ENCODE measurements at places on chromosomes 12 and 14.
A peak's percentile ranks its signal among the peaks of the same experiment; 100 is the strongest.

DNA sequence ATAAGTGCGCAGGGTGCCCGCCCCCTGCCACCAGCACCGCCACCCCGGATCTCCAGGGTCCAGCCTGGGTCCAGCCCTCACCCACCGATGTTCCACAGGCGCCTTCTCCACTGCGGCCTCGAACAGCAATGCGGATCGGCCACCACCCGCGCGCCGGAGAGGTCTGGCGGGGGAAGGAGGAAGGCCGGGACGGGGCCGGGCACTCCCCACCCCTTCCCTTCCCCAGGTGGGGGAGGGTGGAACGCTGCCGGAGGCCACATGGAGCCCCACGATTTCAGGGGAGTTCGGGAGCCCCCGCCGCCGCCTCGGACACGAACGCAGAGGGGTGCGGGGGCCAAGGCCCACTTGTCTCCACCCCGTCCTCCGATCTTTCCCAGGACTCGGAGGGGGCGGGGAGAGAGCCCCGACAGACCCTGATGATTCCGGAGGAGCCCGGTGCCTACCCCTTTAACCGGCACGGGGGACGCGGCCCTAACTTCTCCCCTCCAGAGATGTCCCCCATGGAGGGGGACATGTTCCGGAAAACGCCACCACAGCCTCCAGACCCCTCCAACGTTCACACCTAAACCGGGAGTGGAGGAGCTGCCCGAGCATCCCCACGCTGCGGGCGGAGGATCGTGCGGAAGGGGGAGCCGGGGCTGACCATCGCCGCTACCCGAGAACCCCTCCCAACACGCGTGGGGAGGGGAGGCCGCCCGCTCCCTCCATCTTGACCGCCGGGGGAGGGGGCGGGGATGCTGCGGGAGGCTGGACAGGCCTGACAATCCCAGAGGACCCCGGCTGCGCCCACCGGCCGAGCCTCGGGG is 1.1 kb downstream of the ATXN2 start:
- DNase-seq: peak; percentile 31

DNA sequence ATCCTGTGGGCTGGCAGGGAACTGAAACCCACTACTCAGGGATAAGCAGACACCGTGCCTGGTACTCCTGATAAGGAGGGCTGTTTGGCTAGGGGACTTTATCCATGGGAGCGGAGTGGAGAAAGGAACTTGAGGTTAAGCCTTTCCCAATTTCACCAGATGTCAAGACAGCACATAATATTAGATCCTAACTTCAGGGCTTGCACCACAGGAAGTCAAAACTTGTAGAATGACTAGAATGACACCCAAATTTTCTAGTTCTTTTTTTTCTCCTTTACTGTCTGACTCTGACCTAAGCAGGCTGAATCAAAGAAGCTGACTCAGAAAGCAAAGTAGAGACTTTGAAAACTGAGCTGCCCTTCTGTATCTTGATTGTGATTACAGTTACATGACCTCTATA is 7.1 kb upstream of the CGRRF1 start:
- DNase-seq: no peak

DNA sequence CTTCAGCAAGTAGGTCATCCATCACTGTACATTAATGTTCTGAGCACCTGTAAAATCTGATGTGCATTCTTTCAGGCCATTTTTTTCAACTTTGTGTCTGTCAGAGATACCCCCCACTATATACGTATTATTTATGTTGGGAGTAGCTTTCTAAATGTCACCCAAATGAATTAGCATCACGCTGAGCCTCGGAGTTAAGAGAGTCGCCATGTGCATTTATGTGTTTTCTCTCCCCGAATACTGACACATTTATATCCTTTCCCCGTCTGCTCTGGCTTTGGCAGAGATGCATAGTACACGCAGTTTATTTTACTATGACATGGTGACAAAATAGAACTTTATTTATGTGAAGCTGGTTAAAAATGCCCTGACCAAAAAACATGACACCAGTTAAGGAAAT is 216.4 kb downstream of the SLC25A21 start:
- DNase-seq: no peak

DNA sequence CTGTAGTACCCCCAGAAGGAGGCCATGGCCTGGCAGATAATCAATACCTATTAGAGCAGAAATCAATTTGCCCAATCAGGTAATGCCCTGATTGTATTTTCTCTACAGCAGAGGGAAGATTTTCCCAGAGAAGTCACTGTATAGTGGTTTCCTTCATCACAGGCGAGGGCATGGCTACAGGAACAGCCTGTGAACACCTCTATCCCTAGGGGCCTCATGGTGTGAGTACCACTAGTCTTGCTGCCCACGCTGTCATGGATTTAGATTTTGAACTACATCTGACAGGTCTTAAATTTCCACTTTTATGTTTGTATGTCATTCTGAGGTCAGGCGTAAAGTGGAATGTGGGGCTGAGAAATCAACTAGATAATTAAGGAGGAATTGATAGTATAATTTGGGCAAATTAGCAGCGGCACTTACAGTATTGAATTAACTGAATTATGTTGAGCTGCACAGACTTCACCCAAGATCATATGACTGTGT is 42.4 kb upstream of the STXBP6 start:
- DNase-seq: no peak
